ENCODE measurements at places on chromosomes 2 and 18. TPM values are rescaled to one million over a fixed set of nuclear protein-coding genes. Genes with fewer than 3 reads are reported as not detected.

The ID2 gene
- 66.0 TPM for total RNA-seq

The RMDN2 gene
- 9.4 TPM for total RNA-seq

The RGPD3 gene
- 0.49 TPM for total RNA-seq

The SERPINB13 gene
- not detected for total RNA-seq

The SATB2 gene
- 22.1 TPM for total RNA-seq

The COL4A3 gene
- not detected for total RNA-seq

The TMEM178A gene
- 0.24 TPM for total RNA-seq

The HJURP gene
- 2.6 TPM for total RNA-seq

The MOB4 gene
- 36.4 TPM for total RNA-seq

The CROCC2 gene
- total RNA-seq, result 0.81 TPM

The NCK2 gene
- 31.6 TPM for total RNA-seq

The STARD6 gene
- total RNA-seq, result not detected

The RAB3GAP1 gene
- total RNA-seq, result 86.5 TPM

The WNT6 gene
- not detected for total RNA-seq

The HNMT gene
- 31.0 TPM for total RNA-seq

The SERPINB4 gene
- not detected for total RNA-seq

The MATN3 gene
- 2.3 TPM for total RNA-seq

The MEP1B gene
- not detected for total RNA-seq

The UGT1A10 gene
- not detected for total RNA-seq

The DOCK10 gene
- 82.3 TPM for total RNA-seq

The HOXD10 gene
- not detected for total RNA-seq

The CSRNP3 gene
- total RNA-seq, result 1.6 TPM

The FRZB gene
- total RNA-seq, result 0.32 TPM

The NT5C1B gene
- not detected for total RNA-seq

The HMSD gene
- 0.49 TPM for total RNA-seq

The AFG3L2 gene
- 45.9 TPM for total RNA-seq

The LYPD6 gene
- total RNA-seq, result 9.0 TPM

The VIL1 gene
- total RNA-seq, result under 0.01 TPM

The MYO3B gene
- 0.24 TPM for total RNA-seq

The KCNG2 gene
- not detected for total RNA-seq

The CHPF gene
- total RNA-seq, result 116 TPM

The DCDC2C gene
- not detected for total RNA-seq

The ZC3H6 gene
- total RNA-seq, result 5.2 TPM
